Effector CD4-positive, alpha-beta T cell (primary cell): ENCODE measurements at places on chromosomes 5 and 9.

DNA sequence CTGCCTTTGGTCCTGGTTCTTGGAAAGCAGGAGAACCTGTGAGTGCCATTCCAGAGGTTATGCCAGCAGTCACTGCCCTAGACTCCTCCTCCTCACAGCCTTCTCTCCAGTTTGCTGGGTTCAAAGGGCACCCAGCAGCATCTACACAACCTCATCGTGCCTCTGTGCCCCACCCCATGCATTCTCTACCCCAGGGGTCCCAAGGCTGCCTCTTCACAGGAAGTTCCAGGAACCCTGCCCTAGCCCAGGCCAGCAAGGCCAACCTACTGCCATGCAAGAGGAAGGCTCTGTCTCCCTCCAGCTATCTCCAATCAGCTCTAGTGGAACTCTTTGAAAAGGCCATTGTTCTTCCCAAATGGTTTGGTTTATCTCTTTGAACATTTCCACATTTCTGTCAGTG is 21.2 kb downstream of the ENC1 start:
- DNase-seq, result no peak

DNA sequence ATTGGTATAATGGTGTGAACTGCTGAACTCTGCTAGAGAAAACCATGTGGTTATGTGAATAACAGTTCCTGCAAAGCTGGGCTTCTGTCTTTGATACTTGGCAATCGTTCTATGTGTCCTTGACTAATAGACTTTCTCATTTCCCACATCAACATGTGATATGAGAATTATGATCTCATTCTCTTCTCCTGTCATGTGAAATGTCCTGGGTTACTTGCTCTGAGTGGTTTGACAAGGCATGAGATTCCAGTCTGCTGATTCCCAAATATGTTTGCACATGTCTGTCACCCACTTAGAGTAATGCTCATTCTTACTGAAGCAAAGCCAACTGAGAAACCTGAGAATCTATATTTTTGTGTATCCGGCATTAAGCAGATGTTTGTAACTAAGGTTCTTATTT is 141.2 kb downstream of the PARP8 start:
- no peak for DNase-seq

GRCh38 chr5:38776149-38776896 is 69.5 kb upstream of the OSMR start:
- DNase-seq, result no peak

- no peak for DNase-seq
Observed at GRCh38 chr5:6551287-6551954, 81.4 kb downstream of the NSUN2 start.

GRCh38 chr9:21751998-21752397 is 50.4 kb upstream of the MTAP start:
- no peak for DNase-seq

DNA sequence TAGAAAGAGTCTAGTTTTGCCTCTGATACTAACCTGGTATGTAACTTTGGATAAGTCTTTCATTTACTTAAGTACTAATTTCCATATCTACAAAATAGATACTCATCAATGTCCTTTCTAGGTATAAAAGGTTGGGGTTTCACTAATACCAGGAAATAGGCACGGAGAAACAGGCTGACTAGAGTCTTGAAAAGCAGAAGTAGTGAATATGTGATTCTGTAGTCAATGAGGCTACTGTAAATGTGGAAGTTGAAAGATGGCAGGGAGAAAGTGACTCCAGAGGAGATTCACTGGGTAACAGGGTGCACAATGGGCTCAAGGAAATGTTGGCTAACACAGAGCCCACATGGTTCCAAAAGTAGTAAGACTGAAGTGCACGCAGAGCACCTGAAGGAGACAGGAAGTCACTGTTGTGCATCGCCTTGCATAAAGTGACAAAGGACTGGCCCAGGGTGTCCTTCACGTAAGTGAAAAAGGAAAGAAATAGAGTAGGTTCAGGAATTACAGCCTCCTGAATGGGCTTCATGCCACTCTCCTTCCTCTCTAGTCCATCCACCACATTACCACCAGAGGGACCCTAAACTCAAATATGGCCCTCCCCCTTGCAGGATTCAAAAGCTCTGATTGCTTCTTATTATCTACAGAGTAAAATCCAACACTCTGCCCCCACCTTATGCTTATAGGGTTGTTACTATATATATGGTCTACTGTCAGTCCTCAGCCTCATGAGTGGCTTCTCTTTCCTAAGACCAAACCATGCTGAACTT is 288.0 kb upstream of the SMARCA2 start:
- DNase-seq, result no peak

DNA sequence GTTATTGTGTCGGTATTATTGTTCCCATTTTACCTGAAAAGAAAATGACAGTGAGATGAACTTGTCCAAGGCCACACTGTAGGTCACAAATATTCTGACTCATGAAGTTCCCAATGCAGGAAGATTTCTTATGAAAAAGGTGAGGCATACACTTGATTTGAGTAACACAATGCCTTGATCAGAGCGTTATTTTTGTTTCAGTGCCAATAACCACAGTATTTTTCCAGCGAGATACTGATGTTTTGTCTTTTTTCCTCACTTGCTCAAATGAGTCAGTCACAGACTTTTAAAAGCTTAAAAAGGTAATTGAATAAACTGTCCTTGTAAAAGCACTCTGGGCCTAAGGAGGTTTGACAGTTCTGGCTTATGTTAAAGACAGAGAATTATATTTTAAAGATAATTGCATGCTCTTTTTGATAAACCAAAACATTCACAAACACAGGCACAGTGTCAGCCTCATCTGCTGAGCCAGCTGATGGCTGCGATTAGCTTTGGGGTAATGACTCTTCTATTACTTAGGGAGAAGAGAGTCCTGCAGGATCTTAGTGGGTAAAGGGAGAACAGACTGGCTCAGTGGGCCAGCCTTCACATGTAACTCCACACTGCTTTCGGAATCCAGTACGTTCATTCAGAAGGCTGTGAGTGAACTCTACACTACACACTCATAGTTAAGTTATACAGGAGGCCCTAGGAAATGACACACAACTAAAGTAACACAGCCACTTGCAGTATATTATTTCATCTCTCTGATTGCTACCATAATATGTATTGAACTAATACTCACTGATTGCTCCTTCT is 165.5 kb upstream of the CD180 start:
- no peak for DNase-seq

DNA sequence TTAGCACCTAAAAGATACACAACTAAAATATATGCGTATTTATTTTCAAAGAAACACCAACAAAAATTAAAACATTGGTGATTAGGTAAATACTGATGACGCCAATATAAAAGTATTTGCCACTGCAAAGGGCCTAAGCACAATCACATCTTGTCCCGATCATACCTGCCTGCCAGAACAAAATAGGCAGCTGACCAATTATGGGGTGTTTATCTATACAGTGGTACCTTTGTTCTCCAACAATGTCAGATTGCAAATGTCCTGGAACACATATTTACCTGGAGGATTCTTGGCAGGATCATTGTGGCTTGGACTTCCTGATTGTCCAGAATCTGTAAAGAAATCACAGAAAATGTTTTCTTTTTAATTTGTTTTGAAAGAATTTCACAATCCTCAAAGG is 134.5 kb downstream of the NFIB start:
- DNase-seq, result no peak

DNA sequence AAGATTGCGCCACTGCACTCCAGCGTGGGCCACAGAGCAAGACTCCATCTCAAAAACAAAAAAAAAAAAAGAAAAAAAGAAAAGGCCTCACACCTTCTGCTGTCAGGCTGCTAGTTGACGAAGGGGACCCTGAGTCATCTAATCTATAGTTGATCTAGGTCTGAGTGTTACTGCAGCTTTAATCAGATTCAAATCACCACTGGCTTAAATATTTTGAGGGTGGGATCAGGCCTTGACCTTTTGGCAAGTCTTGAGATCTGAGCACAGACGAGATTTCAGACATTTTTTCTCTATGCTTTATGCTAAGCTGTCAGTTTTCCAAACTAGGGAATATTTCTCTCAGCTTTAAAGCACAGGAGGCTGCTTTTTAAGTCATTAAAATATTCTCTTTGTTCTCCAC is 240.9 kb downstream of the GLIS3 start:
- no peak for DNase-seq

DNA sequence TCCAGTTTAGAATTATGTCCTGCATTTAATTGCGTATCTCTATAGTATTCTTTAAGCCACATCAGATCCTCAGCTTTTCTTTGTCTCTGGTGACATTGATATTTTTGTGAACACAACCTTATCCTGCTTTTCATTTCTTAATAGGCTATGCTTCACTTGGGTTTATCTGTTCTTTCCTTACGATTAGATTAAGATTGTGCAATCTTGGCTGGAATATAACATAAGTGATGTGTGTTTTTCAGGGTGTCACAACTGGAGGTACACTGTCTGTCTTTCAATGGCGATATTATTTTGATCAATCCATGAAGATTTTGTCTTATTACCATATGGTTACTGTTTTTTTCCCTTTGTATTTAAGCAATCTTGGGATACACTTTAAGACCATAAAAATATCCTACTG is 23.6 kb downstream of the NAA35 start:
- no peak for DNase-seq

DNA sequence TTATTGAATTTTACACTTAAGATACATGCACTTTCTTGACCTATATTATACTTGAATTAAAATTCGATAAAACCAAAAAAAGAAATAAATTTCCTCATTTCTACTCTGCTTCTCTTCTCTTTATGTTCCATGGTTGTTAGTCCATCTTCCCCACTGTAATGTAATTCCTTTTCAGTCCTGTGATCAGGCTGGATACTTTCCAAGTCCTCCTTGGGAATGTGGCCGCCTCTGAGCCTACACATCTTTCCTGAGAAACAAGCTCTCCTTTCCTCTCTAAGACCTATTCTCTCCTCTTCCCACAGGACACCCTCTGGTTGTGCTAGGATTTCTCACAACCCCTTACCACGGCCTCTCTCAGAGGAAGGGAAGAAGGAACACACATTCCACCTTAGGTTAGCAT is 285.1 kb downstream of the DNAH5 start:
- DNase-seq, result no peak

- DNase-seq, result no peak
Observed at GRCh38 chr9:123131993-123132392, 98.5 kb downstream of the GPR21 start.

DNA sequence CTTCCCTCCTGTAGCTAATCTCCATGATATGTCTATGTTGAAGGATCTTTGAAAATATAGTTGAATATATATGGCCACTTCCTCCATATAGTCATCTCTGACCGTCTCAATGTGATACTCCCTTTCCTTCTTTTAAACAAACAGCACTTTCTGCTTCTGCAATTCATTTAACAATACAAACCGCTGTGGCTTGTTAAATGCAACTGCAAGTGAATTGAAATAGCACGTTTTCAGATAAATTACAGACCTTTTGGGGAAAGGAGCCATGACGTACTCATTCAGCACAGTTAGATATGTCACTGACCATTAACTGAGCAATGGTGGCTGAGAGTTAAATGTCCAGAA is 82.5 kb downstream of the FBXO38 start:
- DNase-seq, result no peak

DNA sequence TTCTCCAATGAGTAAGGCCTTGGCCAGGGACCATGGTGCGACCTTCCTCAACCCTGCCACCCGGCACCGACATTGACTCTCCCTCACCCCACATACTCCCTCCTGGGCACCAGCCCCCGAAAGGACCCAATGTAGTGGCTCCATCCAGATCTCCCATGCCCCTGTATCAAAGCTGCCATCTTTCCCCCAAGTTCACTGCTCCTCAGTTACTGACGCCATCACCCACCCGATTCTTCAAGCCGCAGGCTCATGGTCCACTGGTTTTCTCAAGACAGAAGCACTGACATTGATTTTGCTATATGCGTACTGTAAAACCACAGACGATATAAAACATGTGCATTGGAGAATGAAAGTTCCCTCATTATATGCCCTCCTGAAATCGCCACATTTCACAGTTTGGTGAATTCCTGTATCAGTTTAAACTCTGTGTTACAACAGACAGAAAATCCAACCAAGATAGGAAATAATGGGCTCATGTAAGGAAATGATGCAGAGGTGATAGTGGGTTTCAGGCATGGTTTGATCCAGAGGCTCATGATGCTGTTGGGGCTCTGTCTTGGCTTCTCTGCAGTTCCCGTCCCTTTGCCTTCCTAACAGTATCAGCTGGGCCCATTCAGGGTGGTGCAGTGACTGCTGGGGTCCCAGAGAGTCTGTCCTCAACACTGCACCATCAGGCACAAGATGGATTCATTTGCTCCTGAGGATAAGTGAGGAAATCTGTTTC is 207.3 kb upstream of the IER5L start:
- no peak for DNase-seq

DNA sequence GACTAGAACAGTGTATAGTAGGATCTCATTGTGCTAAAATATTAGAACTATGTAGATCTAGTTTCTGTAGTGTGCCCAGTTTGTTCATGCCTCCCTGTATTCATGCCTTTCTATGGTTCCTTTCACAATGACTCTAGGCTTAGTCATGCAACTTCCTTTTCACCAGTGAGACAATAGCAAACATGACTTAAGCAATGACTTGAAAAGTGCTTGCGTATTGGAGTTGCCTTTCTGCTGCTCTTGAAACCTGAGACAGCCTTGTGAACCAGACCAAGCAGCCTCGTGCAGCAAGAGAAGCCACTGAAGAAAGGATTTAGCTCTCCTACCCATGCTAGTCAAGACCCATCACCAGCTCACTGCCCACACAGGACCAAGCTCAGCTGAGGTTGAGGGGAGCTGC is 294.5 kb upstream of the TAS2R1 start:
- no peak for DNase-seq

DNA sequence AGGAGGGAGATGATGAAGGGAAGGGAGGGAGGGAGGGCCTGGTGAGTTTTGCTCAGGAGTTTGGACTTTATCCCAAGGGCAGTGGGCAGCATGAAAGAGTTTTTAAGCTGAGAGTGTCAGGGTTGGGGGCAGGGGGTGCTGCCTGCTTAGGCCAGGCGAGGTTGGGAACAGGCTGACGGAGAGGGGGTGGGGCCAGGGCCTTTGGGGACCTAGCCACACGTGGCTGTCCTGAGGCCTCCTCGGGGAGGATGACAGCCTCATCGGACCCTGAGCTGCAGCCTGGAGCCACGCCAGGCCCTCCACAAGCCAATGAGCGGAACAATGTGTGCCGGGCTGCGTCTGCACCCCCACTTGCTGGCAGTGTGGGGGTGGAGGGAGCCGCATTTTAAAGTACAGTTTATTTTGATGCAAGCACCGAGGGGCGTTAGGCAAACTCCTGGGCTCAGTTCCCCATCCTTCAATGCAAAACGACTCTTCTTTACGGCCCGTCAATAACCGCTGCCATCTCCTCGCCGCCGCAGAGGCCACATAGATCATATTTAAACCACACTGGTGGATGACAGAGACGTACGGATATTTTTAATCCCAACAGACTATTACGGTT is 5.3 kb upstream of the RXRA start:
- DNase-seq, result no peak

- no peak for DNase-seq
Observed at GRCh38 chr5:7625740-7626139, 225.2 kb downstream of the CFAP90 start.

- no peak for DNase-seq
Observed at GRCh38 chr9:127634021-127634420, 21.9 kb downstream of the STXBP1 start.

DNA sequence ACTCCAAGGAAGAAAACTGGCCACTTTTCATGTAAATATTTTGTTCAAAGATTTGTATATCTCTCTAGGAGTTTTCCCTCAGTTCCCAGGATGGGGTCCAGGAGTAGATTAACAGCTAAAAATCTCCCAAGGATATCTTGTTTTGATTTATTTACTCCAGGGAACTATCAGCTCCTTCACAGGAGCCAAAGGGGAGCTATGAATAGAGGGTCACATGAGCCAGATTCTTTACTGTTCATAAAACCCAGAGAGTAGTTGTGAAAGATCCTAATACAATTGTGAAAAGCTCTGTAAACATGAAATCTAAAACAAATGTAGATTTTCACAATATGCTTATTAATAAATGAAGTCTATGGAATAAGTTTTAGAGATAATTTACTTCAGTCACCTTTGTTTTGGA is 16.9 kb downstream of the DIMT1 start:
- no peak for DNase-seq
